ENCODE measurements at places on chromosomes 6 and 20. TPM values are rescaled to one million over a fixed set of nuclear protein-coding genes. Genes with fewer than 3 reads are reported as not detected.

- no peak for DNase-seq
Measured at GRCh38 chr6:159533016-159533415, 160.0 kb downstream of the SOD2 start.

- DNase-seq: no peak
Measured at GRCh38 chr6:92109956-92110355, 1309.4 kb downstream of the EPHA7 start.

- DNase-seq: no peak
Measured at GRCh38 chr6:17530321-17530835, 69.7 kb upstream of the FAM8A1 start.

Gene ZSCAN16
- 3.4 TPM for total RNA-seq

DNA sequence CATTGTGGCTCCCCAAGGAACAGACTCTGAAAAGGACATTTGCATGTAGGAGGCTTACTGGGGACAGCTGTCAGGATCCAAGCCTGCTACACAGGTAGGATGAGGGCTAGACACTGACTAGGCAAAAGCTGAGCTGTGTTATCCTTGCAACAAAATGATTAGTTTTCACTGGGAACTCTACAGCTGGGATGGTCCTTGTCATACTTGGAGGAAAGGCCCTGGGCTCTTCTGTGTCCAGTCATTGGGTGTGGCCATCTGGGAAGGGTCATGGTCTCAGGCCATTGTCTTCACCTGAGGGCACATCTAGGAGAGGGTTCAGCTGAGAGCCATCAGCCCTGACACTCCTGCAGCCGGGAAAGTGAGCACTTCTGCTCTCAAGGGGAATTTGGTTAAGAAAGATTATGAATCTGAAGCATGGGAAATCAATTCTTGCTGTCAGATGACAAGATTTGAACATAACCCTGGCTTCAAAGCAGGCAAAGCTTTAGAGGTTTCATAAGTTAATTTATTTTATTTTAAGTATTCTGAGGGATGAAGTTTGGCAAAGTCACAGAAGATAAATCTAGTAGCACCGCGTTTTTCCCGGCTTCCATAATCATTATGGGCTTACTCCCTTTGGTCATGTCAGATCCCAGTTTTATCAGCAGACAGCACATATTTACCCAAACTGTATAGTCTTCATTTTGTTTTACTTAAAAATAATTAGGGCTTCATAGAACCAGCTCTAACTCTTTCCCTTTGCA is 78.4 kb upstream of the SLC22A23 start:
- DNase-seq: no peak

Gene DAAM2
- 83.8 TPM for total RNA-seq

Gene DLK2
- not detected for total RNA-seq

DNA sequence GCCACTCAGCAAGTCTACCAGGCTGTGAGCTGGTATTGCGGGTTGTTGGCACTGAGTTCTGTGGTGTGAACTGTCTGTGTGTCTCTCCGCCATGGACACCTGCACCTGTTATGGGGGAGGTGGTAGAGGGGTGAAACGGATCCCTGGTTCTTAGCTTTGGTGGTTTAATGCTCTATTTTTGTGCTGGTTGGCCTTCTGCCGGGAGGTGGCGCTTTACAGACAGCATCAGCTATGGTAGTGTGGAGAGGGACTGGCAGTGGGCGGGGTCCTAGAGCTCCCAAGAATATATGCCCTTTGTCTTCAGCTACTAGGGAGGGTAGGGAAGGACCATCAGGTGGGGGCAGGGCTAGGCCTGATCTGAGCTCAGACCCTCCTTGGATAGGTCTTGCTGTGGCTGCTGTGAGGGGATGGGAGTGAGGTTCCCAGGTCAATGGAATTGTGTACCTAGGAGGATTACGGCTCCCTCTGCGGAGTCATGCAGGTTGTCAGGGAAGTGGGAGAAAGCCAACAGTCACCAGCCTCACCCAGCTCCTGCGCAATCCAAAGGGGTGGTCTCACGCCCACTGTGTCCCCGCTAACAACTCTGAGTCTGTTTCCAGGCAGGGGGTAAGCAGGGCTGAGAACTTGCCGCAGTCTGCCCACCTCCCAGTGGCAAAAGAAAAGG is 154.3 kb downstream of the CCDC170 start:
- no peak for DNase-seq

Gene ZNFX1
- total RNA-seq: 43.4 TPM

Gene EFCAB8
- total RNA-seq: 0.39 TPM

GRCh38 chr20:38023181-38024001 is 9.9 kb downstream of the TTI1 start:
- DNase-seq: no peak

Gene TP53TG5
- not detected for total RNA-seq

Gene RAB44
- 0.35 TPM for total RNA-seq

DNA sequence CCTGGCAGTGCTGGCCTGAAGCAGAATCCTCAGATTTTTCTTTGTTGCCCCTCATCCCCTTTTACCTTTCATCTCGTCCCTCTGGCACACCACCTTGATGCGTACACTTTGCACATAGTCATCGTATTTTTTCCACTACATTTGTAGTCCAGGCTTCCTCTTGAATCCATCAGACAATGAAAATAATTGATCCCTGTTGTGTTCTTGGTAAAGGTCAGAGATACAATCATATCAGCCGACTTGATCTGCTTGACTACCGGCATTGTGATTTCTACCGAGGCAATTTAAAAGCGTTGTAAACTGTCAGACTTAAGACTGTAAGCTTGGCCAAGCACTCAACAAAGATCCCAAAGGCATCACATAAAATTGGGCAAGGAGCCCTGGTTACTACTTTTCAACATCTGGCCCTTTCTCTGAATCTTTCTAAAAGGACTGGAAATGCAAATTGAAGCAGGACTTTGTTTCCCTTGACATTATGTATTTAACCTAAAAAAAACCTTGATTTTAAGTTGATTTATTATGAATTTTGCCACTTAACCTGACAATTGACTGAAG is 512.6 kb downstream of the LMBRD1 start:
- no peak for DNase-seq

DNA sequence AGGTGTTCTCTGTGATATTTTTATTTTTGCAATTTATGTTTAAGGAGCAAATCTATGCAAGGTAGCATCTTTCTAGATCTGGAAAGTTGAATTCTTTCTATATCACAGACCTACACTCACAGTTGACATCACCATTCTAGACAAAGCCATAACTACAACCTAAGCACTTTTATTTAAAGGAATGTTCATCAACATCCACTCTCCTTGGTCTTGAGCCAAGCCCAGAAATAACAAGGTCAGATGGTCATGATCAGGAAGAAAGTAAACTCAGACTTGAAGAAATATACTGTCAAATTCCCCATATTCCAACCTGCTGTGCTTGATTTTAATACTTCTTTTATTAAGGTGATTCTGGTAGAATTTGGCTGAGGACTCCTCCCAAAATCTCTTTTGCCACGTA is 32.2 kb downstream of the MMUT start:
- DNase-seq: no peak

DNA sequence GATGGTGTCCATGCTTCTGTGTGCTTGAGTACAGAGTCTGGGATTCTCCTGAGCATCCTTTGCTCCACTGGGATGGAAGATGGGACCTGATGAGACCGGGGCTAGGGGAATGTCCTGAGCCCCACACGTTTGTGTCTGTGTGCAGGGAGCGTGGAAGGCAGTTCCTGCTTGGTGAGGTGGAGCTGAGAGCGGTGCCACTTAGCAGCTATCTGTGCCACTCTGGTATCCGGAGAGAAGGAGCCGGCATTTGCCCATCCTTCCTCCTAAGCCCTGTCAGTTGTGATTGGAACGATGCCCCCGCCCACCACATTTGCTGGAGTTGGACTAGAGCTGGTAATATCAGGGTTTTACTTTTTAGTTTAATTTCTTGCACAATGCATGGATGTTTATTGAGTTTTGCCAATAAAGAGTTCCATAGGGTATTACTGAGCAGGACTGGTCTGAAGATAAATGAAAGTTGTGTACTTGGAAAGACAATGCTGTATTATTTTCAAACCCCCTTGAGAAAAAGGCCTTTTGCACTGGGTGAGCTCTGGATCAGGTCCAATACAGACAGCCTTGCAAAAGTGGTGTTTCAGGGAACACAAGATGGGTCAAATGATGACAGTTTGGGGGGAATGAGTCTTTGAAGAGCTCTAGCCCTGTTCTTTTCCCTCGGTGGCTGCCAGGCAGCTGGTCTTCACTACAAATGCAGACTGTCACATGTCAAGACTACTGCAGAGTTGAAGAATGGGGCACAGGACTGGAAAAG is 130.8 kb downstream of the SYCP2 start:
- no peak for DNase-seq

- DNase-seq: peak; percentile 86
Measured at GRCh38 chr6:170289180-170289931, 1.5 kb downstream of the DLL1 start.

DNA sequence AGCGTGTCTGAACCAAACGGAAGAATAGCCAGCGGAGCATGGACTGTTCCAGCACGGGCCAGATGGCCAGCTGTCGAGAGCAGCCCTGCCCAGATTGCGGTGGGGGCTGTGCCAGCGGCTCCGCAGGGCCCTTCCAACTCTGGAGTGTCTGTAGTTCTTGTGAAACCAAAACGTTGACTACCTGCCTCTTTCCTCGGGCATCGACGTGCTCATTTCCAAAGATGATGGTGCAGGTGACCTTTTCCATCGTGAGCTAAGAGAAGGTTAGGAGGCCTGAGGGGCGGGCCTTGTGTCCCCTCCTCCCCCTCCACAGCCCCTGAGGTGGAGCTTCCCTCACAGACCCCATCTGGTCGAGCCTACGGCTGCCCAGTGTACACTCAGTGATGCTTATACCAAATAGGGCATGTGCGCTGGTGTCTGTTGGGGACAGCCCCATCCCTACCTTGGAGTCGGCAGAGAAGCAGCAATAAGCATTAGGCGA is 12.9 kb upstream of the C20orf144 start:
- DNase-seq: no peak

DNA sequence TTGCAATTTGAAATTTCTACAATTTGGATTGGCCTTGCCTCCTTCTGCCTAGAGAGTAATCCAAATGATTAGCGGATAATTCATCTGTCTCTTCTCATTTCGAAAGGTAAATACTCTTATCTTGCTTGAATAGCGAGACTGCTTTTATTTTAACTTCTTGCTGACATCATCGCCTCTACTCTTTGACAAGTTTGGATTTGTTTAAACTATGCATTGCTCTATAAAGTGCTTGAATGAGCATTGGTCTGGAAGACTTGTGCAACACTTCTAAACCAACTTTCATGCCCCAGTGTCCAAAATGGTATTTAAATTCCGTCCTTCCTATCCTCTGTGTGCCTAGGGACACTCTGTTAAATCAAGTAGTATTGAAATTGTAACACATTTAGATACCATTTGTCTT is 384.1 kb upstream of the SLC35B3 start:
- no peak for DNase-seq

DNA sequence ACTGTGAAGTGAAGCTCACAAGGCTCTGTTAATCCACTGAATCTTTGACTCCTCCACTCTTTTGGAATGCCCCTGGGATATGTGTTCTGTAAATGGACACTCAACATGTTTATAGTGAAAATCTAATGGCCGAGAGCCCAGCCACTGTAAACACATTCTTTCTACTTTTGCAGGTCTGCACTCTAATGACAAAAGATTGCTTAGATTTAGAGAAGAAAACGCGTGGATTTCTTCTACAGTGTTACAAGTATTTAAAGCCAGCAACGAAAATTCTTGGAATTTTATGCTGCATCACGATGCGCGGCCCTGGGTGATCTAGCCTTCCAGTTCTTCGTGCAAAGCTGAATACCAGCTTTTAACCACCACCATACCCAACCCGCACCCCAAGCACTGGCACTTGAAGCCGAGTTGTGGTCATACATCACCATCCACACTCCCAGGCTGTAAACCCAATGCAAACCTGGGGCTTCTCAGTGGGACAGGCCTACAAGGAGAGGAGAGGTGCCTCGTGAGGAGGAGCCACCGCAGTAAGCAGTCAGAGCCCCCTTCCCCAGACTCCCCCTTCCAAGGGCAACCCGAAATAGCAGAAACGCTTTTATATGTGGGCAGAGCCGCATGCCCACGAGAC is 3.7 kb upstream of the FOXO3 start:
- DNase-seq: no peak

GRCh38 chr6:143967706-143968376 is 40.2 kb downstream of the PLAGL1 start:
- DNase-seq: no peak

DNA sequence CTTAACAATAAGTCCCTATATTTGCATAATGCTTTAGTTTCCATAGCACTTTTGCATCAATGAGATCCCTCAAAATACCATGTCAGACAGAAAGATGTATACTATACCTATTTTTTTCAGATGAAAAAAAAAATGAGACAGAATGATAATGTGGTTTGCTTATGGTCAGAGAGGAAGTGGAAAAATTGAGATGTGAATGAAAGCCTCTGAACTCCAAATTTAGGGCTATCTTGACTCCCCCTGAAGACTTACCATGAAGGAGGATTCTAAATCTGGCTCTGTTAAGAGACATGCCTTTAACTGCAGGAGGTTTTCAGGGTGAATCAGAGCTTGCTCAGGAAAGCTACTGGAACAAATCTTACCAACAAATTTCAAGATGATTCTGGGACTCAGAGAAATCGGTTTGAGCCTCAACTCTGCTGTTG is 176.2 kb downstream of the ISM1 start:
- no peak for DNase-seq
